Panc1 (cell line): ENCODE measurements at places on chromosomes 16 and 17. TPM values are rescaled to one million over a fixed set of nuclear protein-coding genes. Genes with fewer than 3 reads are reported as not detected.
A peak's percentile ranks its signal among the peaks of the same experiment; 100 is the strongest.

FBXW10 gene
- not detected for total RNA-seq

TMEM114 gene
- not detected for total RNA-seq

SRCIN1 gene
- total RNA-seq: 12.8 TPM

MYH2 gene
- not detected for total RNA-seq

ZMYND15 gene
- 0.28 TPM for total RNA-seq

GRCh38 chr17:81926451-81927151 is 934 bp downstream of the MAFG start:
- DNase-seq: no peak

DNA sequence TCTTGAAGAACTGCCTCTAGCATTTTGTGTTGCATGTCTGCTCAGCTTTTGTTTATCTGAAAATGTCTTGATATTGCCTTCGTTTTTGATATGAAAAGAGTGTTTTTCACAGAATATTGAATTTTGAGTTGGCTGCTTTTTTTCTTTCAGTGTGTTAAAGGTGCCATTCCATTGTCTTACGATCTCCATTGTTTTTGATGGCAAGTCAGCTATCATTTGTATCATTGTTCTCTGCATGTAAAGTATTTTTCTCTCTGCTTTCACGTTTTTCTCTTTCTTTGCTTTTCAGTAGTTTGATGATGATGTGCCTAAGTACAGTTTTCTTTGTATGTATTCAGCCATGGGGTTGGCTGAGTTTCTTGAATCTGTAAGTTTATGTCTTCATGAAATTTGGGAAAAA is 57.0 kb downstream of the AIPL1 start:
- DNase-seq: no peak

DNA sequence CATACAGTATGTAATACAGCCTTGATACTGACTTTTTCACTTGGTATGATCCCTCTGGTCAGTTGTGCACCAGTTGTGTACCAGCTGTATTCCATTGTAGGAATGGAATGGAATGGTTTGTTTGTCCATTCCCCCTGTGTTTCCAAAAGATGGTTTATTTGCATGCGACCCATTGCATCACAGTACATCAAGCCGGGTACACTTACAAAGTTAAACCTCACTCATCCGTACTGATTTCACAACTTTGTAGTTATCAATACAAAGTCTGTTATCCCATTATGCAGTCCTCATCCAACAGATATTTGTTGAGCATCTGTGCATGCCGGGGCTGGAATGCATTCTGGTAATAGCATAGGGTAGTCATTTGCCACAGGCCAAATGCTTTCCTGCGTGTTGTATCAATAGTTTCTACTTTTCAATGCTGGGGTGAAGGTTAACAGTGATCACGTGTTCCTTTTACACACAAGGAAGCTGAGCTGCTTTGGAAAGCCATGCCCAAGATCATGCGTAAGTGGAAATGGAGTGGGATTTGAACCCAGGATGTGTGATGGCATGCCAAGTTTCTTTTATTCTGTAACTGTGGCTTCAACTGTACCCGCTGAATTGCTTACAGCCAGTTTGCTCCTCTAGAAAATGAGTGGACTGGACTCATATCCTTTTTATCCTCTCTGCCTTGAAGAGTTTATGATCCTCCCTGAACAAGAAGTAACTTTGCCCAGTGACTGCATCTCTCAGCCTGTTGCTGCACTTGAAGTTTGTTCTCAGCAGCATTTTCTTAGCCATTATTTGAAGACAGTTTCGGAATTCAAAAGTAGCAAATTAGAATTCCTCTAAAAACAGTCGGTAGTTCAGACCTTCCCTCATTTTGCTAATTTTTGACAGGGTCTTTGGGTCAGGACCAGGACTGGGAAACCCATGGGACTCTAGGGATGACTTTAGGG is 228.5 kb downstream of the CCDC182 start:
- DNase-seq: no peak

GRCh38 chr17:49259663-49260010 is 29.1 kb upstream of the PHOSPHO1 start:
- no peak for DNase-seq

GRCh38 chr17:52157603-52158449 is 688 bp downstream of the CA10 start:
- no peak for DNase-seq

GRCh38 chr17:78974635-78975591 is 4.8 kb downstream of the LGALS3BP start:
- DNase-seq: peak; percentile 36

- no peak for DNase-seq
These were observed 54.0 kb downstream of the MRM3 start for GRCh38 chr17:836151-836550.

DNA sequence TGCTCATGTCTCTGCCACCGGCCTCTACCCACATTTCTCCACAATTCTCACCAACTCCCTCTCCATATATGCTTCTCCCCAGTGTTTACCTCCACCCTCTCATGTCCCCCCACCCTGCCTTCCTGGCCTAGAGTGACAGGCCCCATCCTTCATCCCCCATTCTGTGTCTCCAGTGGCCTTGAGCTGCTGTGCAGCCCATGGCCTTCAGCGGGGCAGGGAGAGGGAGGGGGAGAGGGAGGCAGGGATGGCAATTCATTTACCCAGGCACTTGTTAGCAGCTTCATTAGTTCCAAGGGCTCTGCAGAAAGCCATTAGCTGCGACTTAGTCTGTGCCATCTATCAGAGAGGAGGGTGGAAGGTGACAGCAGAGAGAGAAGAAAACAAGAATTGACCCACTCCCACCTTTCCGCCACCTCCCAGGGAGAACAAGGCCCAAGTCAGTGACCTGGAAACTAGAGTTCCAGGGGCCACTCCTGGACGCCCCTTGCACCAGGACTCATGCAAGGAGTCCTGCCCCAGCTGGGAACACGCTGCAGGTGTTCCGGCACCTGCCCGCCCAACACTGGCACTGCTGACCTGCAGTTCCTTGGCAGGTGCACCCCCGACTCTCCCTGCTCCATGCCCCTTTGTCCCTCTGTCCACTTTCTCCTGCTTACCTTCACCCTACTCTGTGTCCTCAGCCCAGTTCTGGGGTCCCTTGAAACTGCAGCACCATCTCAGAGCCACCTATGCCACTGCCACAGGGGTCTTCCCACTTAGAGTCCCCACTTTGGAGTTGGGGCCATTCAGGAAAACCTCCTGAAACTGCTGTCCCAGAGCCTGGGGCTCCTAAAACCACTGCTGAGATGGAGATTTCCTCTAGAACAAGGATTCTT is 23.5 kb upstream of the PYY start:
- no peak for DNase-seq

- no peak for DNase-seq
These were observed 2.8 kb upstream of the MMP15 start for GRCh38 chr16:58022601-58023371.

GRCh38 chr17:57447990-57448758 is 191.9 kb downstream of the MSI2 start:
- no peak for DNase-seq

- DNase-seq: no peak
These were observed 879.4 kb downstream of the CDH11 start for GRCh38 chr16:64242492-64242891.
